ENCODE measurements at places on chromosomes 11 and 22. TPM values are rescaled to one million over a fixed set of nuclear protein-coding genes. Genes with fewer than 3 reads are reported as not detected.

SLC6A5 gene
- total RNA-seq, result not detected

DNA sequence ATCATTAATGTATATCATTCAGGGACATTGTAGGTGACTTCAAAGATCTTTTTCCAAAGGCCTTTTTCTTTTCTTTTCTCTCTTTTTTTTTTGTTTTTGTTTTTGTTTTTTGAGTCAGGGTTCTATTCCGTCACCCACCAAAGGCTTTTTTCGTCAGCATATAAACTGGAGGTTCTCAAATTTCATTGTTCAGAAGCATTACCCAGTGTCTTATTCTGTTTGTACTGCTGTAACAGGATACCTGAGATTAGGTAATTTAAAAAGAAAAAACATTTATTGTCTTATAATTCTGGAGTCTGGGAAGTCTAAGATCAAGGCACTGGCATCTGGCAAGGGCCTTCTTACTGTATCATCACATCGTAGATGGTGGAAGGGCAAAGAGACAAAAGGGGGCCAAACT lies 6.4 kb upstream of the SYT9 start:
- no peak for DNase-seq

PKNOX2 gene
- not detected for total RNA-seq

- DNase-seq, result no peak
Observed at GRCh38 chr11:27619763-27620335, 80.4 kb downstream of the BDNF start.

BTG4 gene
- not detected for total RNA-seq

DNA sequence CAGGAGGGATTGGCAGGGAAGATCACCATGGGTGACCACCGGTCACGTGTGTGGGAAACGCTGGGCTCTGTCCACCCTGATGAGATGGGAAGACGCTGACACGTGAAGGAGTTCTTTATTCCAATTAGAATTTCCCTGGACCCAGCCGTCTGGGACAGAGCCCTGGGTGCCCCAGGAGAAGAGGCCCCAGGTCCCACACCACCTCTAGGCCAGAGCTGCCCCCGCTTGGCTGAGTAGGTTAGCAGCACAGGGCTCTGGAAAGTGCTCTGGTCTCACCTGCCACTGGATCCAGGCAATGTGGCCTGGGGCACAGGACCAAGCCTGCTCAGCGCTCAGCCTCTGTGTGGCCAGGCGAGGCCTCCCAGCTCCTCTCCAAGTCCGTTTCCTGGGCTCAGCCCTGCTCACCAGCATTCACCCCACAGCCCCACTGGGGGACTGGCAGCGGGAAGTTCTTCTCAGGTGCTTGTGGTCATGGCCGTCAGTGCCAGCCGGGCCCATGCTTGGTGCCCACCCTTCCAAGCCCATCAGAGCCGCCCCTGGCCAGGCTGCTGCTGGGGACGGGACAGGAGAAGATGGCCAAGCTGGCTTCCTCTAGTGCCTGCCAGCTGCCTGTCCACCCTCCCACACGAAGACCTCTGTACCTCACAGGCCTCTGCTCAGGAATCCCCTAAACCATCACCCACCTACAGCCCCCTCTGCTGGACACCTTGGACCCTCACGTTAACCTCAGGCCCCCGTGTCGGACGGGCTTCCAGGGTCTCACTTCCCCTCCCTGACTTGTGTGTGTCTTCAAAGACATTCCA lies 62.5 kb upstream of the FGF3 start:
- no peak for DNase-seq

GRCh38 chr11:63574856-63575602 lies 11.8 kb upstream of the PLAAT2 start:
- no peak for DNase-seq

- no peak for DNase-seq
Observed at GRCh38 chr22:35577799-35578659, 37.4 kb downstream of the RASD2 start.

CRYBA4 gene
- not detected for total RNA-seq

TEX54 gene
- total RNA-seq, result 0.88 TPM

DNA sequence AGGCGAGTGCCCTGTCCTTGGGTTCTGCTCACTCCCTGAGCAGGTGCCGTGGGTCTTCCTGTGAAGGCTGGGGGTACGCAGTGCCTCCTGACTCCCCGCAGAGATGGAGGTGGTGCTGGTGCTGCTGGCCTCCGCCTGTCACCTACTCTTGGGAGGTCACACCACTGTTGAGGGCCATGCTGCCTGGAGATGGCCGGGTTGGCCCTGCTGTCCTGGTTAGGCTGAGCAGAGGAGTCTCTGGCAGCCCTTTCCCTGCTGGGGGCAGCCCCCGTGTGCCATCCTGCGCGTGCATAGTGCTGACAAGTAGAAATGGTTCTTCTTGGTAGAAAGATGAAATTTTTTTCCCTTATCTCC lies 49.6 kb downstream of the MUC6 start:
- no peak for DNase-seq

OR4D5 gene
- total RNA-seq, result not detected

DNA sequence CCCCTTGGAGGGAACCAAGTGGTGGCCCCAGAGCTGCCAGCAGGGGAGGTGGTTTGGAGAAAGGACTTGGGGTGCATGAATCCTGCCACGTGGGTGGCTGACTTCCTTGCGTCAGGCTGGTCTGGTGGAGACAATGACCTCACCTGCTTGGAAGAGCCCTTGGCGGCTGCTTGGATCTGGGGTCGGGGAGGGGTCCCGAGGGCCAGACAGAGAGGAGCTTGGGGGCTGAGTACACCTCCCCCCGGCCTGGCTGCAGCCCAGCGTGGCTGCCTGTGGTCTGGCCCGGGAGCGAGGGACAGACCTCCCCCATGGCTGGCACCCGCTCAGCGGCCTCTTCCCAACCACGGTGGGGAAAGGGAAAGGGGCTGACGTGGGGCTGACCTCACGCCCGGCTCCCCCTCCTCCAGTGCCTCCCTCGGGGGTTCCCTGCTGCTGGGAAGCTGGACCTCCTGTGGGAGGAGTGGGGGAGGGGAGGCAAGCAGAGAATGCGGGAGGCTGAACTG lies 13.8 kb downstream of the LIF start:
- no peak for DNase-seq

DNA sequence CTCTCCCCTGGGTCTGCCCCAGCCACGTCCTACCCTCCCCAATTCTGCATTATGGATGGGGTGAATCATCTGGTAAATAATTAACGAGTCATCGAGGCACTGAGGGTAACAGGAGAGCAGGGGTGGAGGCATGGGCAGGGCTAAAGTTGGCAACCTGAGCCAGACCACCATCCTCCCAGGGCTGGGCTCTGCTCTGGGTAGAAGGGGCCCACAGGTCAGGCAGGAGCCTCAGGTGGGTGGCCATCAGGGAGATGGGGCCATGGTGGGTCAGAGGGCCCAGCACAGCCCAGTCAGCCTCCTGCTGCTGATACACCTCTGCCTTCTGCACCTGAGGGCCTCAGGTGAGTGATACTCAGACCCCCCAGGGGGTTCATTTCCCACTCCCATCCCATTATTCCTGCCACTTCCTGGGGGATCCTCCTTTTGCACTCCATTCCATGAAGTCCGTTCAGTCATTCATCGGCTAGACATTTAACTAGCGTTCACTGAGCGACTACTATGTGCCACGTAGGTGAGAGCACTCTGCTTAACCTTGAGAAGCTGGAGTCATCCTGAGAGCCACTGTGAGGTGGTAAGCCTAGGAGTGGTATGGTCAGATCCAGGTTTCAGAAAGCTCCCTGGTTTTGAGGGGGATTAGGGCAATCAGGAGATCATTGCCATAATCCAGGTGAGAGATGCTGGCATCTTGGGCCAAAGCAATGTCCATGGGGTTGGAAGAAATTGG lies at the start of gene VSIG10L2:
Gene VSIG10L2, plus strand, starts transcription at position 248 of the 724 bp plus-strand sequence. Its CDS starts 12 bp downstream, at position 260.
- DNase-seq, result no peak

DNA sequence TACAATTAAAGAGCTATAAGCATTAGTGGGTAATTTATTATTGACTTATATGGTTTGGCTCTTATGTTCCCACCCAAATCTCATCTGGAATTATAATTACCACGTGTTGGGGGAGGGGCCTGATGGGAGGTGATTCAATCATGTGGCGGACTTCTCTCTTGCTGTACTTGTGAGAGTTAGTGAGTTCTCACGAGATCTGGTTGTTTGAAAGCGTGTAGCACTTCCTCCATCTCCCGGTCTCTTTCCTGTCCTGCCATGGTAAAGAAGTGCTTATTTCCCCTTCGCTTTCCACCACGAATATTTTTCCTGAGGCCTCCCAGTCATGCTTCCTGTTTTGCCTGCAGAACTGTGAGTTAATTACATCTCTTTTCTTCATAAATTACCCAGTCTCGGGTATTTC lies 28.1 kb upstream of the CHORDC1 start:
- DNase-seq, result no peak

GRCh38 chr11:114396916-114397315 lies 3.4 kb downstream of the C11orf71 start:
- DNase-seq, result no peak

GRCh38 chr11:125164422-125165110 lies at the start of gene PKNOX2:
Gene PKNOX2, plus strand, starts transcription at chr11:125164751. Its CDS starts 186,555 bp downstream, at chr11:125351306.
- peak; percentile 52 for DNase-seq

DNA sequence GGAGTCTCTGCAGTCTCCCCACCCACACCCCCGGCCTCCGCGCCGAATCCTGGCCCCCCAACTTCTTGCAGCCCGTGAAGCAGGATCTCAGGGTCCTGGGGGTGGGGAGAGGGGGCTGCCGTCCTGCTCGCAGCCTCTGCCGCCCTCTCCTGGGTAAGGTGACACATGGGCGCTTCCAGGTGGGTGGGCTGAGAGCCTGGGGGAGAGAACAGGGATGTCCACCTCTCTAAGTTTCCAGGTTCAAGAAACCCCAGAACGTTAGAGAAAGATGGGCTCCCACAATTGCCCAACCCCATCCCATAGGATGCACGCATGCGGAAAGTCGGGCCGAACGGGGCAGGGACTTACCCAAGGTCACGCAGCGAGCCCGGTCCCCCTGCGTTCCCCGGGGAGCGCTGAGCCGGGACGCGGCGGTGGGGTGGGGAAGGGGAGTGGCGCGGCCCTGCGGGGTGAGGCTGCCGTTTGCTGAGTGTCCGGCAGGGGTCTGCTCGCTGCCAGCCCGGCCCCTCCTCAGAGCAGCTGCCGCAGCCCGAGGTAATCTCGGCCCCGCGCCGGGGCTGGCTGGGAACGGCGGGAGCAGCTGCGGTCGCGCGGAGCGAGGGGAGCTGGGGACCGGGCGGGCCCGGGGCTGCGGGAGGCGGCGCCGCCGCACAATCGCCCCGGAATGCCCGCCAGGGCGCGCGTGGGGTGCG lies 705 bp upstream of the CAPN1 start:
- DNase-seq, result peak; percentile 37

NXF1 gene
- total RNA-seq, result 191 TPM

TMEM191C gene
- 5.6 TPM for total RNA-seq

- no peak for DNase-seq
Observed at GRCh38 chr11:46216765-46217089, 60.7 kb upstream of the CREB3L1 start.

MICALL1 gene
- 28.5 TPM for total RNA-seq

OR5B21 gene
- 0.94 TPM for total RNA-seq

GRCh38 chr11:78564490-78565467 lies 9.9 kb downstream of the NARS2 start:
- peak; percentile 66 for DNase-seq

OR8D1 gene
- total RNA-seq, result not detected

DNA sequence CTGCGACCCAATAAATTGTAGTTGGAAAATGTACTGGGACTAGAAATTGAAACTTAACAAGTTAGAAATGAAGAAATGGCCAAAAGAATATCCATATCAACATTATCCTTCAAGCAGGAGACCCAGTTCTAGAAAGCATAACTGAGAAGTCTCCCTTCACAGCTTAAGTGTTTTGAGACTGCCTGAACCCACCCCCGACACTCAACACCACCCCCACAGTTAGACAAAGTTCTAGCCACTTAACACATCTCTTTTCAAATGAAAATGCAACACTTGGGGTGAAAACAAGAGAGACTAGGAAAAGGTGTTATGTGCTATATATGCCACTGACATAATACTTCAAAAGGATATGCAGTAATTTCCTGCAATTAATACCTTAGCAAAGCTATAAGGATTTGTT lies 184.5 kb downstream of the SOX6 start:
- DNase-seq, result no peak
